ENCODE measurements at places on chromosomes 16 and 17. TPM values are rescaled to one million over a fixed set of nuclear protein-coding genes. Genes with fewer than 3 reads are reported as not detected.

The NPIPB8 gene
- total RNA-seq: 0.39 TPM

The PRR29 gene
- 0.73 TPM for total RNA-seq

The ATP2A3 gene
- total RNA-seq: 0.37 TPM

The MYH2 gene
- not detected for total RNA-seq

The ARHGAP27 gene
- 1.8 TPM for total RNA-seq

The SULT1A2 gene
- not detected for total RNA-seq

The SPNS3 gene
- not detected for total RNA-seq

The ASIC2 gene
- total RNA-seq: not detected

The KLHL10 gene
- under 0.01 TPM for total RNA-seq

The CRYBA1 gene
- not detected for total RNA-seq

The TMEM132E gene
- total RNA-seq: not detected

The C16orf89 gene
- not detected for total RNA-seq

The DOC2A gene
- 0.20 TPM for total RNA-seq

The RETREG3 gene
- 41.5 TPM for total RNA-seq

The PDILT gene
- total RNA-seq: not detected

The NPIPB6 gene
- not detected for total RNA-seq

The SRCIN1 gene
- not detected for total RNA-seq

The ZNF385C gene
- total RNA-seq: not detected

The USB1 gene
- total RNA-seq: 20.2 TPM

The CCDC144A gene
- total RNA-seq: 0.59 TPM

The UMOD gene
- not detected for total RNA-seq

The GP1BA gene
- not detected for total RNA-seq

The KRT24 gene
- total RNA-seq: not detected

The SDR42E2 gene
- total RNA-seq: under 0.01 TPM

The DHRS7C gene
- total RNA-seq: not detected

The KRTAP4-1 gene
- total RNA-seq: not detected

The RRAD gene
- 1.5 TPM for total RNA-seq

The SLC5A11 gene
- not detected for total RNA-seq

The ZNF785 gene
- total RNA-seq: 11.4 TPM

Data from subcutaneous preadipocyte (primary cell).